GM23338 (cell line): ENCODE measurements at places on chromosomes 12 and 14. TPM values are rescaled to one million over a fixed set of nuclear protein-coding genes. Genes with fewer than 3 reads are reported as not detected.

- no peaks in the 10 kb centered on the region for H3K36me3 ChIP-seq
- H3K27me3 ChIP-seq: no peaks in the 10 kb centered on the region
- H3K4me1 ChIP-seq: no peaks in the 10 kb centered on the region
- no peak overlapping the region for H3K4me3 ChIP-seq
- no peak overlapping the region for H3K27ac ChIP-seq
These were observed 13.5 kb downstream of the DGLUCY start for GRCh38 chr14:91127401-91127801.

Gene PPM1H
- 41.2 and 41.3 TPM in 2 replicates for total RNA-seq

DNA sequence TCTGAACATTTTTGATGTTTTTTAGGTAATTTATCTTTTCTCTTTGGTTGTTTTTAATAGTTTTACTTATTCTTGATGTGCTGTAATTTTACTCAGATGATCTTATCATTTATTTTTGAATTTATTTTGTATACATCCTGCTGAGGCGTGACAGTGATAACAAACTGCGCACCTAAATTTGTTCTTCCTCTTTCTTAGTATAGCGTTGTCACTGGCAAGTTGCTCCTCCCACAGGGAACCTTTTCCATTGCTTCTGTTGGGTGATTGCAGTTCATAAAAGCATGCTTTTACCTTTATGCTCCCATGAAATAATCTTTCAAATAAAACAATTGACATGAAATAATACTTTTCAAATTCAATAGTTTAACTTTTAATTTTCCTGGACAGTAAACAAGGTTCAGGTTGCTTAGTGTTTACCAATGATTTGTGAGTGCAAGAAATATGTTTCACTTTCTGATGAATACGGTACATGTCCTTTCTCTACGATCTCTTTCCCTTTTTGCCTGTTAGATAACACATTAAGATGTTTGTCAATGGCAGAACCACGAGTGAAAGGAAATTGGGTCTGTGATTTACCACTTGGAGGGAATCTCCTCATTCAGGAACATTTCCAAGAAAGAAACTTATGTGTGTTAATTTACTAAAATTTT lies 223.3 kb downstream of the CCDC91 start:
- H3K36me3 ChIP-seq: no peaks in the 10 kb centered on the region
- DNase-seq: no peak
- H3K4me1 ChIP-seq: peaks cover 19% of the 10 kb centered on the region
- H3K27me3 ChIP-seq: no peaks in the 10 kb centered on the region
- H3K27ac ChIP-seq: no peak overlapping the region

Gene SERPINA5
- total RNA-seq: 0.90 and 1.3 TPM in 2 replicates

GRCh38 chr12:47729233-47729632 lies 3.9 kb upstream of the ENDOU start:
- 0 out of 2 replicates have a peak, but pooled peaks cover 2% of the 10 kb centered on the region for H3K4me1 ChIP-seq
- no peak for DNase-seq
- no peaks in the 10 kb centered on the region for H3K27me3 ChIP-seq
- no peak overlapping the region for H3K4me3 ChIP-seq
- no peak overlapping the region for H3K27ac ChIP-seq

DNA sequence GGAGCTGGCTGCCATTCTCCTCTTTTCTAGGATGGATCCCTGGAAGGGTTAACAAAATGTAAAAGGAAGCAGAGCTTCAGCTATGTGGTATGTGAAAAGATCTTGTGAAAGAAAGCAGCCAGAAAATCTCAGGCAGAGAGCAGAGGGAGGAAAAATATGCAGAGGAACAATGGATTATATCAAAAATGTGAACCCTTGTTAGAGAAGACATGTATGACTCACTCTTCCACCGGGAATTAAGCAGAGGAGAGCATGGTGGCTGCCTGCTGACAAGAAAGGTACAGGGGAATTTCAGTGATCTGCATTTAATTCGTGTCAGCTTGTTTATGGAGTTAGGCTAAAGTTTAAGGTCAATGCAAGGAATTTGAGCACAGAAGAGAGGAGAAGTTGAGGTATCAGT lies 46.3 kb downstream of the KCNA1 start:
- no peaks in the 10 kb centered on the region for H3K4me1 ChIP-seq
- no peaks in the 10 kb centered on the region for H3K36me3 ChIP-seq
- no peak overlapping the region for H3K4me3 ChIP-seq
- DNase-seq: no peak
- H3K27me3 ChIP-seq: 0 out of 2 replicates have a peak, but pooled peaks cover 8% of the 10 kb centered on the region
- no peak overlapping the region for H3K27ac ChIP-seq

DNA sequence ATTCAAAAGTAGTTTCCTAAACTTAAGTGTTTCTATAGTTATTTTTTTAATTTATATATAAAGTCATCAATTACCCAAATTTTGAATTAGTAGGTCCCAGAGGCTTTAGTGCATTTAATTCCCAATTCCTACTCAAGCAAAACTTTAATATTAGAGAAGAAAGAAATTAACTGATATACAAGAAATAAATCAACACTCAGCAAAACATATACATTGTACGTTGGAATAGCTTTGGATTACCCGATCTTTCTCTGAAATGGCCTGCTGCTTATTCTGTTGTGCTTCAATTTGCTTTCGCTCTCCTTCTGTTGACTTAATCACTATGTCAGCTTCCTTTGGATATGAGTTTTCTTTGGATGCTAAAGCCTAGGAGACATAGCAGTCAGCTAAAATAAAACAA lies 18.2 kb downstream of the RPAP3 start:
- no peak for DNase-seq
- 0 out of 2 replicates have a peak, but pooled peaks cover 6% of the 10 kb centered on the region for H3K4me1 ChIP-seq
- H3K36me3 ChIP-seq: peaks cover 14% of the 10 kb centered on the region; the same call in 1 of the 2 replicates
- no peak overlapping the region for H3K27ac ChIP-seq
- H3K27me3 ChIP-seq: no peaks in the 10 kb centered on the region

DNA sequence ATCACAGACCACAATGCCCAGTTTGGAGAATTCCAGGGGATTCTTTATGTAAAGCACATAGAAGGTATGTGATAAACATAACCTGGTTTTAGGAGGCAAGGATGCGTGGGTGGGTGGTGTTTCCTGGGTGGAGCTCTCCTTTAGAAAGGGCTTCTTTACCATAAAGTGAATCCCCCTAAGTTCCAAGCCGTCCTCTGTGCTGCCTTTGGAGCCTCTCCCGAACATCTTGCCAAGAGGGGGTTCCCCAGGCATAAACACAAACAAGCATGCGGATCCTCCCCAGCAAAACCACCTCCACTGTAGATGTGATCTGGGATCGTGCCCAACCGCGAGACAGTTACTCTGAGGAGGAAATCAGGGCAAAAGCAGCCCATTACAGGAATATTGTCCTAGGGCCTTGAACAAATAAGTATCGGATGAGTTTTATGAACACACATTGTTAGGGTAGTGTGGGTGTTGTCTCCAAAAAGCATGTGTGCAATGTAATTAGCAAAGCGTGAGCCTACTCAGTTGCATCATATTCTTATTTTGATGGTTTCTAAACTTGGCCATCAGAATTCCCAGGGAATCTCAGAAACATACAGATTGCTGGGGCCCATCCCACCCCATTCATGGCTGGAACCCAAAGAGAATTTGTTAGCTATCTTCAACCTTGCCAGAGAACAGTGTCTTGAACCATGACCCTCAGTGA lies 48.8 kb upstream of the CORO1C start:
- no peaks in the 10 kb centered on the region for H3K27me3 ChIP-seq
- no peaks in the 10 kb centered on the region for H3K36me3 ChIP-seq
- H3K27ac ChIP-seq: no peak overlapping the region
- DNase-seq: no peak
- H3K4me3 ChIP-seq: no peak overlapping the region
- peaks cover 10% of the 10 kb centered on the region; the same call in 1 of the 2 replicates for H3K4me1 ChIP-seq

DNA sequence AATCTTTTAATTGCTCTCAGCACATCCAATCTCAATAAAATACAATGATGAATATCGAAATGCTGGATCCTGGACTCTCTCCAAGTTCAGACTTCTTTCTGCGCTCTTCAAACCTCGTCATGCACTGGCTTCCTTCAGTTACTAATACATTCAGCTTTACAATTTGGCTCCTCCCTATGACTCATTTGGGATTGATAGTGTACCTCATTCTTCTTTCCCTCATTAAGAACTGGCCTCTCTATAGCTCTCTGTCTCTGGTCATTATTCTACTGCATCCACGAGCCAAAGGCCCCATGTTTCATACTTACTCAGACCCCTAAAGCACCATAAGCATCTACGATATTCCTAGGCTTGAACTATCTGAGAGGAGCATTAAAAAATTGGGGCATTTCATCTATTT lies 4.9 kb downstream of the TSPAN8 start:
- no peak for DNase-seq
- no peaks in the 10 kb centered on the region for H3K27me3 ChIP-seq
- H3K27ac ChIP-seq: no peak overlapping the region
- no peak overlapping the region for H3K4me3 ChIP-seq
- no peaks in the 10 kb centered on the region for H3K36me3 ChIP-seq

Gene LBHD2
- not detected in 2 replicates for total RNA-seq

- no peak overlapping the region for H3K27ac ChIP-seq
- no peaks in the 10 kb centered on the region for H3K27me3 ChIP-seq
- no peak overlapping the region for H3K4me3 ChIP-seq
- no peaks in the 10 kb centered on the region for H3K4me1 ChIP-seq
- peak; percentile 85 for DNase-seq
These were observed 17.4 kb downstream of the RPS6KL1 start for GRCh38 chr14:74905595-74906142.

GRCh38 chr14:105332350-105332874 lies 17.9 kb downstream of the PACS2 start:
- H3K27ac ChIP-seq: no peak overlapping the region
- H3K4me1 ChIP-seq: peaks cover 21% of the 10 kb centered on the region
- H3K36me3 ChIP-seq: no peaks in the 10 kb centered on the region
- no peaks in the 10 kb centered on the region for H3K27me3 ChIP-seq
- no peak overlapping the region for H3K4me3 ChIP-seq
- DNase-seq: no peak

GRCh38 chr12:63952995-63953394 lies 108.5 kb downstream of the SRGAP1 start:
- H3K4me3 ChIP-seq: no peak overlapping the region
- no peaks in the 10 kb centered on the region for H3K36me3 ChIP-seq
- H3K27me3 ChIP-seq: no peaks in the 10 kb centered on the region
- no peak for DNase-seq
- no peaks in the 10 kb centered on the region for H3K4me1 ChIP-seq

Gene FOXA1
- 1.8 TPM in 1 of 2 replicates, not detected in the other for total RNA-seq

Gene REP15
- total RNA-seq: 0.38 and 0.66 TPM in 2 replicates
